ENCODE measurements at places on chromosomes 2 and 18.

DNA sequence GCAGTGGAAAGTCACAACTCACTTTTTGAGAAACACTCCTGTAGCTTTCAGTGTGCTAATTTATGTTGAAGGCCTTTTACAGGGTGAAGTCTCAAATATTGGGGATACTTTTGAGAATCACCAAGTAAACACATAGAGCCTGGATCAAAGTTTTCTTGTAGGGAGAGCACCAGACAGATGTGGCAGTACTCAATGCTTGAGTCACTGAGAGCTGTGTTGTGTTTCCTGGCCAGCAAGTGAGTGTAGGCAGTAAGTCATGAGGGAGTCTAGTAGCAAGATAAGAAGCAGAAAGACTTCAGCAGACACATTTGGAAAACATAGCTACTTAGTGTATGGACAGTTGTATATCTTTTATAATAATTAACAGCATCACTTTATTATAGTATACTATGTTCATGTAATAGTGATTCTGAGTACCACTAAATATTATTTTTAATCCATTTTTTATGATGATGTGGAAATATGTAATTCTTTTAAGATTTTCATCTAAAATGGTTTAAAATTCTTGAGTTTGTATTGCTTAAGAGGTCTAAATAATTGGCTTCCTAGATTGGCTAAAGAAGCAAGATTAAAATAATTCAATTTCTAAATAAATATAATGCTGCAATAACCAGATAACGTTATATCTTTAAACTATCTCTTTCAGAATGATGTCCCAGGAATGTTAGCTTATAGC is 12.8 kb downstream of the PSMD1 start:
- DNase-seq: peak; percentile 35

- DNase-seq: no peak
These were observed 98.4 kb upstream of the SIX3 start for GRCh38 chr2:44843086-44843485.

- DNase-seq: no peak
These were observed 83.8 kb upstream of the ACVR2A start for GRCh38 chr2:147760984-147761383.

DNA sequence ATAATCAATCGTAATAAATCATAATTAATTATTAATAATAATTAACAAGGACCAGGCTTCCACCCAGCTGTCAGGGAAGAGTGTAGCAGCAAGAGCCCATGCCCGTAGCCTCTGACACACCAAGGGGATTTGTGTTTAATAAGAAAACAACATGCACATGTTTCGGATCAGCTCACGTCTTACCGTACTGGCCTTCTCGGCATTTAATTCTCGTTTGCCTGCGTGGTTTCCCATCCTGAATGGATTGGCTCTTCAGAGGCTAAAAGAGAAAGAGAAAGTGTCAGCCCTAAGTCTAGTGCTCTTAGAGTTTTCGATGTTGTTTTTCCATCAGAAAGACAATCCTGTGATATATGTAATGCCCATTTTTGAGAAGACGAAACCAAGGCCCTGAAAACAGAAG is 27.6 kb downstream of the MBP start:
- DNase-seq: no peak

DNA sequence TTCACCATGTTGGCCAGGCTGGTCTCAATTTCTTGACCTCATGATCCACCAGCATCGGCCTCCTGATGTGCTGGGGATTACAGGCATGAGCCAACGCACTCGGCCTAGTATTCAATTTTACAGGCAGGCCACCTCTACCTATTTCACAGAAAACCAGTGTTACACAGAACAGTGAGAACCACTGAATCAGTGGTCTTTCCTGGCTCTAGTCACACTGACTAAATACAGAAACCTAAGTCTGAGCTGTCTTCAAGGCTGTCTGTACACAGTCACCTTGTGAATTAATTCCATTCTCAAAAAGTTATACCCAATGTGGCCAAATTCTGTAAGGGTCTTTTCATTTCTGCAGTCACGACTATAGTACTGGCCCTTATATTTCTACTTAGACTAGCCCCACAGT is 3.5 kb downstream of the RNF149 start:
- DNase-seq: no peak

DNA sequence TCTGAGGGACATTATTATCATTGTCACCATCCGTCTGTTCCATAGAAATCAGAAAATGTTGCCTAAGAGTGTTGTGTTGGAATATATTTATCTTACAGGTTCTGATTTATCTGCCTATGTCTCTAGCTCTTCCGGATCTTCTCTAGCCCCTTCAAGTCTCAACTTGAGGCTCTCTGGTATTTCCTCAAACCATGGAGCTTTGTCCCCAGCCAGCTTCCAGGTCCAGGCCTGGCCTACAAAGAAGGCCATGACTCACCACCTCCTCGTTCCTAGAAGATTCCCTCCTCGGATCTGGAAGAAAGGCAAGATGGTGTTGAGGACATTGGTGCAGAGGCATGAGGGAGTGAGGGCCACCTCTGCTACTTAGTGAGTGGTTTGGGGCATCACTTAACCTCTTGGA is 122.1 kb upstream of the TRIB2 start:
- DNase-seq: no peak

GRCh38 chr18:48785091-48785614 is 165.6 kb downstream of the SMAD7 start:
- DNase-seq: no peak

DNA sequence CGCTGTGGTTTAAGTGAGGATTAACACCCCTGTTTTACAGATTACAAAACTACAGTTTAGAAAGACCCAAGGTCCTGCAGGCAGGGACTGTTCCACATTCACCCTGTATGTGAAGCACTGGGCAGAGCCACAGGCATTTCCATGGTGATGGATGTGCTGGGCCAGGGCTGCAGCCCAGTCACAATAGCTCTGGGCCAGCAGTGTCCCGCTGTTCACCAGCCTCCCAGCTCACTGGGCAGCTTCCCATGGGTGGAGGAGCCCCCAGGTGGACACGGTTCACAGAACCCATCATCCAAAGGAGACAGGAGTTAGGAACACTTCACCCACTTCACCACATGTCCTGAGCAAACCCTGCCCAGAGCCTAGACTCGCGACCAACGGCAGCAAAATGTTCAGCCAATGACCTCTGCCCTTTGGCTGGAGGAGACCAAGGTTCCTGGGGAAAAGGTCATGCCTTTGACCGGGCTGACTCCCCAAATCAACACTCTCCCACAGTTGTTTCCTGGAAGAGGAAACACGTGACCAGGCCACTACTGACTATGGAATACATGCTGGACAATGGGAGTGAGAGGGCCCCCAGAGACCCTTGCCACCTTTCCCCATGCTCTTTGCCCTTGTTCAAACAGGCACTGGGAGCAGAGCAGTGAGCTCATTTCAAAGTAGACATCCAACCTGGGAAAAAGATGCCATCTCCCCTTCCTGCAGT is 28.0 kb upstream of the SLC35F6 start:
- DNase-seq: no peak

GRCh38 chr2:44931198-44931780 is 10.2 kb upstream of the SIX3 start:
- DNase-seq: no peak

- DNase-seq: peak; percentile 30
These were observed 358.7 kb upstream of the TNP1 start for GRCh38 chr2:217218269-217219163.

- no peak for DNase-seq
These were observed 125.8 kb downstream of the UBE2E3 start for GRCh38 chr2:181106229-181106628.

DNA sequence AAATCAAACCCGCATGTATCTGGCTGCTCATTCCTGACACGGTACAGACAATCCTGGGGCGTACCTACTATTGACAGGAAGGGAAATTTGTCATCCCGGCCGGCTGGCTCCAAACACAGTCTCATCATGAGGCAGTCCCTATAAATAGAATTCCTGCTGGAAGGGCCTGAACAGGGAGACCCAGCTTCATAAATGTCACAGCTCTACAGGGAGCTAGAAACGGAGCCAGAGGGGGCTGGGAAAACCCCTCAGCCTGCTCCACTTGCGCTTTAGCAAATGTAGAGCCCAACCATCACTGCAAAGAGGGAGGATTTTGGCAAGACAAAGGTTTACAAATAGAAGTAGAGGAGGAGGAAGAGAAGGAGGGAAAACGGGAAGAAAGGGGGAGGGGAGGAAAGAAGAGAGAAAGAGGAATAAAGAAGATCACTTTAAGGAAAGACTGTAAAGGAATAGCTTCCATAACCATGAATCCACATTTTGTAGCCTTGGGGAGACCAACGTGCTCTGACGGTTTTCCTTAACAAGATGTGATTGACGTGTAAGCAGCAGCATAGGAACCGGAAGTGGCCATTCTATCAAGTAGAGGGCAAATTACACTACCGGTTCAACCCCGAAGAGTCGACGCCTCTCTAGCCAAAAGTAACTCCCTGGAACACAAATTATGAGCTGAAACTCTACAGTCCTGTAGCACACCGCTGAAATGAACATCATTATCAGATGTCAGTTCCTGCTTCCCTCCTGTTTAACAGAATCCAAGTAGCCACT is 56.8 kb upstream of the TTN start:
- DNase-seq: peak; percentile 33

GRCh38 chr18:51563396-51563795 is 365.9 kb upstream of the MEX3C start:
- DNase-seq: no peak

GRCh38 chr2:69572641-69573040 is 70.9 kb downstream of the AAK1 start:
- DNase-seq: no peak

GRCh38 chr18:13623871-13624270 is 102.5 kb downstream of the FAM210A start:
- DNase-seq: no peak

DNA sequence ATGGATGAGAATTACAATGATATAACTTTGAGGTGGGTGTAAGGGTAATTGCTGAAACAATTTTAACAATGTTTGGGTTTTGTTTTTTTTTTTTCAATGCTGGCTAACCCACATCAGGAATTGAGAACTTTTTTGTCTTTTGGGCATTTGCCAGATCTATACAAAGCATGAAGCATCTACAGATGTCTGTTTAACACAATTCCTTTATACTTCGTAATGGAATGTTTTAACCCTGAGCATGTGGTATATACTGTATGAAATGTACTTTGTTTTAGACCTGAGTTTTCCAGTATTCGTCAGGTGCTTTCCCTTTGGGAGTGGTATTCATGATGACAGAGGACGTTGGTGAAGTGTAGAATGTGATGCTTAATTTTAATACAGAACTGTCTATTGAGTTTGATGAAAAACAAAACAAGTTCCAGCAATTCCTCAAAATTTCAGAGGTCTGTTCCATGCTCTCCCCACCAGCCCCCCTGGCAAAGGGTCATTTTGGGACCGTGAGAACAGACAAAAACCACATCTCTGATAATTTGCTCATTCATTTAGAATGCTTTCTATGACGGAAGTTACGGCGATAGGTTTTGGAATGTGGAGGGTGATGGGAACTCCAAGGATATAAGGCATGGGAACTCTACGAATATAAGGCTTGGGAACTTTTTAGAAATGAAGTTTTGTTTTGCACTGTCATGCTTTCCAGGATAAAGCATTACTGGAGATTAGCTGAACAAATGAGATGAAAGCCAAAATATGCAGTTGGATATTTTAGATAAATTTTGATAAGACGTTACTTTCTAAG is 14.1 kb downstream of the LIMS1 start:
- no peak for DNase-seq

DNA sequence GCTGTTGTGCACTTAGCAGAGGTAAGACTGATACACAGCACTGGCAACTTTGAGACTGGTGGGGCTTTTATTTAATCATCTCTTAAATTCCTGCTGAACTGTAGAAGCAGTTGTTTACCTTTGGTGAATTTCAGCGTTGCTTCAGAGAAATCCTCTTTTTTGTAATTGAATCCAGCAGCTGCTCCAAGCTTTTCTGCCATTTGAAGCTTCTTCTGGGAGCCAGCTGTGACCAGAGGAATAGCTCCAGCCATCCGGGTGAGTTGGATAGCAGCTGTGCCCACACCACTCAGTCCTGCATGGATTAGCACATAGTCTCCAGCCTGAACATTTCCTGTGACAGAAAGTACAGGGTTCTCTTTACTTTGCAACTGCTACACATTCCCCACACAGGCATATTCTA is 3.9 kb downstream of the TP53I3 start:
- DNase-seq: no peak

DNA sequence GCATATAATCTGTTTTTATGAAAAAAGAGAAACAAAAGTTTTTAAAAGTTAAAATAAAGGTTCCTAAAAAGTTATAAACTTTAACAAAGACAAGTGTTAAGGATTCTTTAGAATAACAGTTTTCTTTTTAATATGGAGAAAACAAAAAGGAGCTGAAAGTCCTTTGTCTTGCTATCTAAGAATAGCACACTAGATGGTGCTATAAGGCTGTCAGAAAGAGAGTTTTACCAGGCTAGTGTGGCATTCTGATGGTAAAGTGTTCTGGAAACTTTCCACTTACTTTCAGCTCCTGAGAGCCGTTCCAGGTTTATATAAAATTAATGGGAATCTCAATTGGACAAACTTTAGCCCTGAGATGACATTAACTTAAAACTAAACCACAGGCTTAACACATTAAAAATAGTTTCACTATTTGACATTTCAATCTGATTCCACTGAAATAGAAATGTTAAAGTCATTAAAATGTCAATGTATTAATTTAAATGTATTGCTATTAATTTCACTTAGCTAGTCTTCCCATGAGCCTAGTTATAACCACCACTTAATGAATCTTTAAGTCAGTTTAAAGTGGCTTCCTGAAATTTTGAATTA is 3.7 kb downstream of the FBXO48 start:
- DNase-seq: no peak

DNA sequence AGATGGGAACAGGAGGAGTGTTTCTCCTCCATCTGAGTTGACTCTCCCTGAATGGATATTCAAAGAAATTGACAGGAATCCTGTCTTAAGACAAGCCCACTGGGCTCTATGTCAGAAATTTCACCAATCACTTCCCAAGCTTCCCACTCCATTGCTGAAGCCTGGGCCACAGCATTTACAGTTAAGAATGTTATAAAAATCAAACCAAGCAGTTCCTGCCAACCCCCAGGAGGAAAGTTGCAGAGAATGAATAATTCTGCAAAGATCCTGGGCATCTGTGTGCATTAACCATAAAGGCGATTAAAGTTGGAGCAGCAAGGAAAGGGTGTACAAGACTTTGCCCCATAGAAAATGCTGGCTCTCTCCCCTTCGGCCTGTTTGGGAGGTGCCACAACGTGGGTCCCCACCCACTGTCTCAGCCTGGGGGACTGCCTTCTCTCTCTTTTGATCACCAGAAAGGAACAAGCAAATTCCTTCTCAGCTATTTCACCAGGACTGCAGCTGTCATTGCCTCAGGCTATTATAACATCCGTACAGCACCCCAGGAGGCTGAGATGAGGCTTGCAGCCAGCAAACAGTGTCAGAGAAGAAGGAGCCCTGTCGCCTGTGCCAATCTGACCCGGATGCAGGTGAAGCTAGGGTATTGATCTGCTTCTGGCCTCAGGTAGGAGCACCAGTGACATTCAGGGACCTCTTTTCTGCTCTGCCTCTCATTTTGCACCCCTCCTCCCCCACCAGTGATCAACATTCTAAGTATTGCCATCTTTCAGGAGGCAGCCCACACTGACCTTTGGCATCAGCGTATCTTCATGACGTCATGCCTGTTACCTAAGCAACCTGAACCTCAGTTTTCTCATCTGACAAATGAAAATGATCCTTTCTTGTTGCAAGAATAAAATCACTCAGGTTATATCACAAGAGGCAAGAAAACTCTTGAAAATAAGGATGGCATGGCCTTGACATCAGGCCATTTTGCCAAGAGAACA is 219.0 kb downstream of the SH3BP4 start:
- no peak for DNase-seq

- peak; percentile 15 for DNase-seq
These were observed 291.6 kb downstream of the ZNF385B start for GRCh38 chr2:179569831-179570233.

- DNase-seq: peak; percentile 39
These were observed 152.0 kb downstream of the SRBD1 start for GRCh38 chr2:45458909-45459563.
